Spleen (tissue), 13 donors: ENCODE measurements at places on chromosomes 1 and 21. TPM values are rescaled to one million over a fixed set of nuclear protein-coding genes. Genes with fewer than 3 reads are reported as not detected.

The GJA5 gene
- total RNA-seq, result 6.5 TPM

DNA sequence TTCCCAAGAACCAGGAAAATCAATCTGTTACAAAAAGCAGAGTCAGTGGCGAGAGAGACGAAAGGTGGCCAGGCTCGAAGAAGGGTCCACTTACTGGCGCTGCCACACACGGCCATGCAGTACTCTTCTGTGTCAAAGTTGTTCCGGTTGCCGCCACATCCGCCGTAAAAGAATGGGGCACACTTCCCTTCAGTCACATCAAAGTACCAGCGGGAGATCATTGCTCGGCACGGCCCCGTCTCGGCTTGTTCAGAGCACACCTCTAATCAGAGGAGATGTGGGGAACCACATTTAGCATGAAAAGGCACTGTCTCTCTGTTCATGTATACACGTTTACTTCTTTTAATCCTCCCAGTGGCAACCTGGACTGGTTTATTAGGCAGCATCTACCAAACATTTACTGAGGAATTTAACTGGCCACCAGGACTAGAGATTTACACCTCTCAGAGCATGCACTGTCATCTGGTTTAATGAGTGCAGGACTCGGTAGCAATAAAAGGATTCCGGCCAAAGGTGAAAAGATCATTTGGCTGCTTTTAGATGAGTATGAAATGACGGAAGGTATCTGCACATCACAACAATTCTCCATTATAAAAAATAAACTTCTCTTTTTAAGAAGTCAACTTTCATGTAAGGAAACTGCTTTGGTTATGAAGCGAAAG, 170.5 kb downstream of the APP start:
- DNase-seq, result peak; percentile 84

DNA sequence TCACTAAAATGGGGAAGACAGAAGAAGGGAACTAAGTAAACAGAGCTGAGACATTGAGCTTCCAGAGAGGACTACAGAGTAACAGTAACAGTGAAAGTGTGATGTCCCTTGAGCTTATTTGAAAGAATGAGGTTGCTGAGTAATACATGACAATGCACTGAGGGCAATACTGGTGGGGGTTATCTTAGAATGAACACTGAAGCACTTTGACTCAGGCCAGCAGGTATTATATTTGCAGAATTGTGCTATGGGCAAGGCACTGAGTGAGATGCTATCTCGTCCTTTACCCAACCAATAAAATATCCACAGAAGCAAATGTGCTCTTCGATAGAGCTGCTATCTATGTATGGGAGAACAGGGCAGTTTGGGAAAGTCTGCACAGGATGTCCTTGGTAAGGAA, 133.2 kb downstream of the DISP1 start:
- no peak for DNase-seq

GRCh38 chr1:46790446-46791101, 8.3 kb upstream of the CYP4B1 start:
- no peak for DNase-seq

GRCh38 chr1:63475761-63476160, 47.3 kb downstream of the ITGB3BP start:
- DNase-seq, result no peak

DNA sequence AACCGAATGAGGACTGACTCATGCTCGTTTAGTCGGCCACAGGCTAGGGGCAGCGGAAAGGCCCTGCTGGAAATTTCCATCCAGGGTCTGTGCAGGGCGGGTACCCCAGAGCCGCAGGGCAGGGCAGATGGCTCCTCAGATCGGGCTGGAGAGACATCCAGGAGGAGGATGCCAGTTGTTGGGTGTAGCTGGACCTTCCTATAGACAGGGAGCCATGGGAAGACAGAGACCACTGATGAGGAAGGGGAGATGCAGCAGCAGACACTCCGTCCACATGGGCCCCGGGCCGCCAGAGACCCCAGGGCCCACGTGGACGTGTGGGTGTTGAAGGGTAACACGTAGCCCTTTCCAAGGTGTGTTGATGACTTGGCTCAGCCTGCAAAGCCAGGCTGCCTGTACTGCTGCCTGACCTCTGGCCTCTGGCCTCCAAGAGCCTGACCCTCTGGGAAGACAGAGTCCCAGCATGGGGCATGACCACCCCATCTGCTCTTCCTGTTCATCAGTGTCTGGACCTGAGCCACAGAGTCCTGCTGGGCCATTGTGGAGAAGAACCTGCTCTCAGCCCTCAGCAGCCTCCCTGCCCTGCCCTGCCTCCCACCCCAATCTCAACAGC, 4.8 kb downstream of the GNG4 start:
- DNase-seq, result peak; percentile 61

- DNase-seq, result no peak
Measured at GRCh38 chr1:196466166-196466565, 142.1 kb downstream of the KCNT2 start.

GRCh38 chr1:87007323-87007722, 92.9 kb downstream of the HS2ST1 start:
- no peak for DNase-seq

DNA sequence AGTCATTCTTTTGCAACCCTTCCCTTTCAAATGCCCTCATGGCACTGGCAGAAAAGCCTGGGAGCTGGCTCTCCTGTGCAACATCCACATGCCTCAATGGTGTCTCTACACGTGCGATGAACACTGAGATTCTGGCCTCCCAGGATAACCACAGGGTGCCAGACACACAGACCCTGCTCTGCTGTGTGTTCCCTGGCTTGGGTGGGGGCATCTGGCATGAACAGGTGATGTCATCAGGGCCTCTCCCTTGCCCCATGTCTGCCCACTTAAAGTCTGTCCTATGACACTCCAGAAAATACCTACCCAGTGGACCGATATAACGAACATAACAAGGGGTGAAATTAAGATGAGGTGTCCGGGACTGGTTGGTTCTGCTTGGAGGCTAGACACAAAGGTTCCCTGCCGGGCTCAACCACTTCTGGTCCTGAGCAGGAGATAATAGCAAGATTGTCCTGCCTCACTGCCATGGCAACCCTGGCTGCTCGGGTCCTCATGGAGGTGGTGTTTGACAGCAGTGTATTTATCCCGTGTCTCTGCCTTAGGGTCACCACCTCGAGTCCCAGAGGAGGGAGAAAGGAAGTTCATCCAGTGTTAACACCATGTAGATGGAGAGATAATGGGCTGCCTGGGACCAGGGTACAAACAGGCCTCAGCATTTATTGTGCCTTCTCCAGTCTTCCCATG, 19.3 kb downstream of the INSRR start:
- DNase-seq, result peak; percentile 52

GRCh38 chr1:157403203-157403602, 149.1 kb downstream of the FCRL5 start:
- no peak for DNase-seq

DNA sequence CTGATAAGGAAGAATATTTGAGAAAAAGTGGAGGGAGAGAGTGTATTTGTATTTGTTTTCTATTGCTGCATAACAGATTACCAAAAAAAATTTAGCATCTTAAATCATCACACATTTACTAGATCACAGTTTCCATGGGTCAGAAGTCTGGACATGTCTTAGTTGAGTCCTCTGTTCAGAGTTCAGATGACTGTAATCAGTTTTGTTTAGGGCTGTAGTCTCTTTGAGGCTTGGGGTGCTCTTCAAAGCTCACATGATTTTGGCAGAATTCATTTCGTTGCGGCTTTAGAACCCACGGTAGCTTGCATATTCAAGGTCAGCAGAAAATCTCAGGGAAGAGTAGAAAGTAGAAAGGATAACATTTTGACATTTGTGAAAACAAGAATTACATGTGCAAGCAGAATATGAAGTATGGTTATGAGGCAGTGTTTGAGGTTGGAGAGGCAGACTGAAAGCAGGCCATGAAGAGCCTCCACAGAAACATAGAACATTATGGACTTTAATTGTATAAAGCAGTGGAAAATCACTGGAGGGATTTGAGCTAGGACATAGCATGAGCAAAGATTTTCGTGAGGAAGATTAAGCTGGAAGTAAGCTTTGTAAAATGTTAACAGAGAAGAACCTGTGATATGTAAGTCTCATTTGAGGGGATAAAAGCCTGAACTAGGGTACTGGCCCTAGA, 110.6 kb upstream of the GPR52 start:
- DNase-seq, result no peak

GRCh38 chr1:100456880-100457279, 81.1 kb upstream of the GPR88 start:
- DNase-seq, result no peak

The OR10R2 gene
- not detected for total RNA-seq

The SYDE2 gene
- total RNA-seq, result 3.2 TPM

DNA sequence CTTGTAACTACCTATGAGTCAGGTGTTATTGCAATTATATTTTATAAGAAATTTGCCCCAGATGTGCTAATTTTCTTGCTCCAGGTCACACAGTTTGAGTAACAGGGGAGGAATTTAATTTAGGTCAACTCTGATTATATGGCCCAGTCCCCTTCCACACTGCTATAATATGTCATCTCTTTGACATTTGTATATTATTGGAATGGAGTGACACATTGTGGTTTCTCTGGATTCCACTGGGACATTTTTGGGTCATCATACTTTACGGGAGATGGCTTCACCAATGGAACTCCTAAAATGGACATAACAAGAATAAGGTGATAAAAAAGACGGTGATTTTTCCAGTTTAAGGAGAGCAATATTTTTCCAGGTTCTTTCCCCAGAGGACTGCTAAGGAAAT, 191.2 kb downstream of the DISC1 start:
- no peak for DNase-seq

GRCh38 chr1:107162745-107163144, 21.9 kb downstream of the NTNG1 start:
- DNase-seq, result no peak

DNA sequence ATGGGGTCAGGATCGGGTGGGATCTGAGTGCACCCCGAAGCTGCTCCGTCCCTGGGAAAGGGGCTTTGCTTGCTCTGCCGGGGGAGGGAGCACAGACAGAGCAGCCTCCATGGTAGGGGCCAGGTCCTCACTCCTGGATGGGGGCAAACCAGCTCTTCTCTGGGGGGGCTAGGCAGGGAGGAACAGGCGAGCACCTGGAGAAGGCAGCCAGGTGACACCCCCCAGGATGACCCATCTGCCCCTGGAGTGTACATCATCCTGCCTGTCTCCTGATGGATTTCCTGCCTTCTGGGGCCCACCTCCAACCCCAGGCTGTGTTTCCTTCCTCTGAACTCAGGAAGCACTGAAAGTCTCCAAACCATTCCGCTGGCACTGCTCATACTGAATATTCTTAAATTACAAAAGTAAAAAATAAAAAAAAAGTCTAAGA, 248.0 kb downstream of the RHOU start:
- DNase-seq, result no peak

GRCh38 chr1:53583868-53584776, 124.9 kb downstream of the DMRTB1 start:
- peak; percentile 68 for DNase-seq

GRCh38 chr1:153648000-153648643, 10.4 kb upstream of the SNAPIN start:
- no peak for DNase-seq

DNA sequence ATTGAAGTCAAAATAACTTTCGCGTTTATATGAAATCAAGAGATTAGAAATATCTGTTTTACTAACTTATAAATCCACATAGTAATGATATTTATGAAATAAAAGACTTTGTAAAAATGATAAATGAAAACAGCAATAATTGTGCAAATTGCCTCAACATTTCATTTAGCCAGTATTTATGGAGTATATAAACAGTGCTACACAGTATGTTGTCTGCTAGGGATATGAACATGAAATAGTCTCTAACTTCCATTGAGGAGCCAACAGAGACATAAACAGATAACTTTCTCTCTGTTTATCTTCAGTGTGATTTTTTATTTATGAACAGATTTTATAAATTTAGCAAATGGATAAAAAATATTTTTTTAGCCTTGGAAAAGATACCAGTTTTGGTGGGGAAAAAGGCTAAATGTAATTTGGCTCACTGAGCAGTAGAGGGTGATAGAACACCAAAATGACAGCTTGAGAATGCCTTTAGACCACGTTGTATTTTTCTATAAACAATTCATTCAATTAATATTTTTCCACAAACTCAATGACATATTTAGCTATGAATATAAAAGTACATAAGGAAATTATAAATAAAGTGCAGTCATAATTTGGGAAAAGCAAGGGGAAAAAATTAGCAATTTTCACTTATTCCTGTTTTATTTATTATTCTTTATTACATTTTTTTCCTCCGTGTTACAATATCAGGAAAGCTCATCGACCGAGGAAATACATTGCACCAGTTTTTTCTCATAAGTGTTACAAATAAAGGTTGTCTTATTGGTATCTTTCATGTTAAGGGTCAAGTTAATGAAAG, 47.5 kb upstream of the EEIG2 start:
- DNase-seq, result no peak

The ST6GALNAC3 gene
- total RNA-seq, result 10.8 TPM

- DNase-seq, result no peak
Measured at GRCh38 chr1:76240316-76240715, 165.8 kb downstream of the ST6GALNAC3 start.

- no peak for DNase-seq
Measured at GRCh38 chr21:36611379-36611778, 87.5 kb upstream of the SIM2 start.

DNA sequence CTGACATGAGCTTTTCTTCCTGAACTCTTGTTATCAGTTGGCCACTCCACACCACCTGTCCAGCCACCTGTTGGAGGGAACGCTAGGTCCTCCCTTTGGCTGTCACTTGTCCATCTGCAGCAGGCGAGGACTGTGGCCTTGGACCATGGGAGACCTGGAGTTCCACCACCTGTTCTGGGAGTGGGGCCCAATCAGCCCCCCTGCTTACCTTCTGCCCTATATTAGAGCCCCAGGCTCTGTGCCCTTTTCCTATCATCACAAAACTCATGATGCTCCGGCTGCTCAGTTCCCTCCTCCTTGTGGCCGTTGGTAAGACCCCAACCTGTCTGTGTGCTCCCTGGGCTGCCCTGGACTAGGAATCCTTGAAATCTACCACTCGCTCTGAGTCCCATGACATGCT, at the start of gene CELA3A:
Gene CELA3A (plus strand): TSS at position 249 of the 400 bp plus-strand sequence. CDS start 18 bp downstream, at position 267.
- DNase-seq, result no peak

The OR2L3 gene
- total RNA-seq, result 0.27 TPM

- no peak for DNase-seq
Measured at GRCh38 chr1:108758796-108759195, 12.3 kb downstream of the STXBP3 start.

The CHODL gene
- total RNA-seq, result 17.3 TPM

DNA sequence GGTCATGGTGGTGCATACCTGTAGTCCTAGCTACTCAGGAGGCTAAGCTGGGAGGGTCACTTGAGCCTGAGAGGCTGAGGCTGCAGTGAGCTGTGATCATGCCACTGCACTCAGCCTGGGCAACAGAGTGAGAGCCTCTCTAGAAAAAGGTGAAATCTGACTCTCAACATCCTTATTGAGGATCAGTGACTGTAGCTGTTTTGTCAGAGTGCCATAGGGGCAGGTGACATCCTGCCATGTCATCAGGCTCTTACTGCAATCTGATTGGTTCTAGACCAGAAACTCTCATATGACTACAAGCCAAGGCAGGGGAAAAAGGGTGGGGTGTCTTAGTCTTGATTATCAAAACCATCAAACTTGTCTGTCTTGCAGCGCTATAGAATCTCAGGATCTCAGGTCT, 62.8 kb upstream of the NGF start:
- DNase-seq, result no peak

DNA sequence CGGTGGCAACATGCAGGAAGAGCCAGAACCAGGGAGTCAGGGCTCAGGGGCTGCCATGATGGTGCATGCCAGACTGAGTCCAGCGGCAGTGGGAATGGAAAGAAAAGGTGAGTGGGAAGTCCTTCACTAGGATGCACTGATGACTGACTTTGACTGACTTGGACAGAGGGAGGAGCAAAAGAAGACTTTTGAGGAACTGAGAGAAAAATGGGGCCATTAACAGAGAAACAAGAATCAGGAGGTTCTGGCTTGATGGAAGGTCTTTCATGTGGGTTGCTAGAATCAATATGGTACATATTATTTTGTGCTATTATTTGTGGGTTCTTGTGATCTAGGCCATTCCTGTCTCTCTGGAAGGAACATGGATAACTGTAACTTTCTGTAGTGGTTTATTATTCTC, 454.6 kb upstream of the PROX1 start:
- DNase-seq, result no peak
